Cardiac ventricle fibroblast (primary cell): ENCODE measurements at places on chromosomes 12 and 14. TPM values are rescaled to one million over a fixed set of nuclear protein-coding genes. Genes with fewer than 3 reads are reported as not detected.

TAC3 gene
- not detected in 2 replicates for total RNA-seq

EXOC3L4 gene
- 1.9 TPM in 1 of 2 replicates, not detected in the other for total RNA-seq

ACSS3 gene
- 10.2 and 12.1 TPM in 2 replicates for total RNA-seq

AMN gene
- total RNA-seq = 0.12 TPM in 1 of 2 replicates, not detected in the other

C1QL4 gene
- not detected in 2 replicates for total RNA-seq

PRH2 gene
- total RNA-seq = 1.1 TPM in 1 of 2 replicates, not detected in the other

TPH2 gene
- total RNA-seq = not detected in 2 replicates

CD9 gene
- total RNA-seq = 40.5 and 42.1 TPM in 2 replicates

CD163 gene
- total RNA-seq = not detected in 2 replicates

ARHGAP9 gene
- total RNA-seq = not detected in 2 replicates
